Cerebellar nuclear complex (tissue), 1 donor: ENCODE measurements at places on chromosomes 1 and 21.

DNA sequence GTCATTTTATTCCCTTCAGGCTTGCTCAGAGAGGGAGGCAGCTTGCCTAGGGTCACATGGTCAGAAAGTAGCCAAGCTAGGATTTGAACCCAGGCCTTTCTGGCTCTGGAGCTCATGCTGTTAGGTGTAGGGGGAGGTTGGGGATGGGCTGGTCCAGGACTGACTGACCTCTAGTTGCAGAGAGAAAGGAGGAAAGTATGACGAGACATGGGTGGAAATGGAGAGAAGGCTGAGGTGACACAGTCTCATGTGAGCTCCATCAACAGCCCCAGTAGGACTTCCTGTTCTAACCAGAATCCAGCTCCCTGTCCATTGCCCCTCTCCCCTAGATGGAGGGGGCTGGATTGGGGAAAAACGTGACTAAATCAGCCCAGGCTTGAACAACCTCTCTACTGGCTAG lies 15.5 kb upstream of the SYNC start:
- no peak for DNase-seq

GRCh38 chr1:29889776-29890175 lies 653.5 kb downstream of the PTPRU start:
- DNase-seq = no peak

DNA sequence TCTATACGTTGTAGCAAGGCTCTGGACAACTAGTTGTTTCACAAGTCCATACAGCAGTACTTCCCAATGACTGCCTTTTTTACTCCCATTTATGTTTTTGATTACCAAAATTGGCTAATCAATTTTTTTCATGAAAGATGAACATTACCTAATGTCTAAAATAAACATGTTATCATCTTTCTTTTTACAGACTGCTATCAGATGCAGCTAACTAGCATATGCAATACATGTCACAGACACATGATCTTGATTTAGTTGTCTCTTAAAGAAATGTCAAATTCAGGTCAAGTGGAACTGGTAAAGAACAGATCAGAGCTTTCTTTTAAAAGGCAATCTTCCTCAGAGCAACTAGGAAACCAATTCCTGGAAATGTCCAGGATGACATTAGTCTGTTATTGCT lies 630 bp upstream of the DBT start:
- DNase-seq = no peak

DNA sequence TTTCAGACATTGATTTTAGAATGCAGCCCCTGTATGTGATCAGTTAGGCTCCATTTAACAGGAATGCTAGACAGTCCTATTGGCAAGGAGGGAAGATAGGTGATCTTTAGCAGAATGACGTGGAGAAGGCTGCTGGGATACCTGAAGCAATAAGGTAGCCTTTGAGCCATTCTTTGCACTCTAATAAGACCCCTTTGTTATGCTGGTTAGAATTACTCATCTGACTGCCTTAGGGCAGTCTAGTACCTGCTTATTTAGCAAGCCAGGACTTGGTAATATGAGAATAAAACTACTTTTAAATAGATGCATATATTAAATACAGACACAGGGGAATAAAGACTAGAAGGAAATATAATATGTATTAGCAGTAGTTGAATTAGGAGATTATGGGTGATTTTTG lies 29.1 kb downstream of the NGF start:
- no peak for DNase-seq

GRCh38 chr1:156912861-156913808 lies 7.3 kb upstream of the LRRC71 start:
- DNase-seq = no peak

- no peak for DNase-seq
These were observed 48.6 kb downstream of the SCYL3 start for GRCh38 chr1:169844941-169845608.

- DNase-seq = no peak
These were observed 13.9 kb upstream of the WDR26 start for GRCh38 chr1:224448453-224449017.

DNA sequence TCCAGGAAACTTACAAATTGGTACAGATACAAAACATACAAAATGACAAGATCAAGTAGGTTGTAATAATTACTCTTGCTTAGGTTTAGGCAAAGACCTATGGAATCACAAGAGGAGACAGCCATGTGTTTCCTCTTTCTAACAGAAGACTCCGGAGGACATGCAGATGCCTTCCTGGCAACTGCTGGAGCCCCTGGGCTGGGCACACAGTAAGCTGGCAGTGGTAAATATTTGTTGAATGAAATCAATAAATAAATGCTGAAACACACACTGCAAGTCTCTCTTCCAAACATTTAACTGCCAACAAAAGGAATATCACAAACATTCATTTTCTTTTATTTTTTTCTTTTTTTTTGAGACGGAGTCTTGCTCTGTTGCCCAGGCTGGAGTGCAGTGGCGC lies 149.4 kb downstream of the SLC45A1 start:
- DNase-seq = no peak
